Renal cortical epithelial cell (primary cell): ENCODE measurements at places on chromosomes 3 and 15. TPM values are rescaled to one million over a fixed set of nuclear protein-coding genes. Genes with fewer than 3 reads are reported as not detected.
A peak's percentile ranks its signal among the peaks of the same experiment; 100 is the strongest.

GRCh38 chr15:38134252-38134651 lies 118.4 kb upstream of the SPRED1 start:
- no peak for DNase-seq

DNA sequence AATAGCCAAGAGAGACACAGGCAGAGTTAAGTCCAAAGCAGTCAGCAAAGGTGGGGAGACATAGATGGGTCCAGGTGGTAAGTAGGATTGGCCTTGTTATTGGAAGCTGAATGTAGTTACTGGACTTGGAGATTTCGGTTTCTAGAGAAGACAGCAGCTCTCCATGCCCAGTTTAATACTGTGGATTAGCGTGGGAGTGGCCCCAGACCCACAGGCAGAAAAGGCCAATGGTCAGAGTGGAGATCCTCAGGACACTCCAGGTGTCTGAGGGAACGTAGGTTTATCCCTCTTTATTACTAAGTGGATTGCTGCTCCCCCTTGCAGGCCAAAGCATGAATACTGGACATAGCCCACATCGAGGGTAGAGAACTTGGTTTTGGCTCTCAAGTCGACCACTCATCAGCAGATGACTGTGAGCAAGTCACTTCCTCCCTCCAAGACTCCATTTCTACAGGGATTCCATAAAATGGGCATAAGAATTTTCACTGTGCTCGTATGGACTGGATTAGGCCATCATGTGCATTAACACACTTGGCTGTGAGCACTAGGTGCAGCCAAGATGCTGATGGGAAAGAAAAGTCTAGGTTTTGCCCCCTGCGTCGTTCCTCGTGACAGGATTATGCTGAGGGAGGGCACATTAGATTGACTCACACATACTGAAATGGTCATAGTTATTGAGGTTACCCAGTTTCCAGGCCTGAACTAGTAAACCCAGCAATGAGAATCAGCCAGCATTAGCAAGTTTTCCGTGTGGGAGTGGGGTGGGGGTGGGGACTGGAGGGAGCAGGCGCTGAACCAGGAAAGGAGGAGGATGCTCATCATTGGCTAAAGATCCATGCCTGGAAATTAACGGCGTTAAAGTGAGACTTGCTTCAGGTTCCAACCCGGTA lies 225.2 kb upstream of the TPRG1 start:
- DNase-seq: peak; percentile 41

Gene NDN
- 26.4 and 37.2 TPM in 2 replicates for total RNA-seq

DNA sequence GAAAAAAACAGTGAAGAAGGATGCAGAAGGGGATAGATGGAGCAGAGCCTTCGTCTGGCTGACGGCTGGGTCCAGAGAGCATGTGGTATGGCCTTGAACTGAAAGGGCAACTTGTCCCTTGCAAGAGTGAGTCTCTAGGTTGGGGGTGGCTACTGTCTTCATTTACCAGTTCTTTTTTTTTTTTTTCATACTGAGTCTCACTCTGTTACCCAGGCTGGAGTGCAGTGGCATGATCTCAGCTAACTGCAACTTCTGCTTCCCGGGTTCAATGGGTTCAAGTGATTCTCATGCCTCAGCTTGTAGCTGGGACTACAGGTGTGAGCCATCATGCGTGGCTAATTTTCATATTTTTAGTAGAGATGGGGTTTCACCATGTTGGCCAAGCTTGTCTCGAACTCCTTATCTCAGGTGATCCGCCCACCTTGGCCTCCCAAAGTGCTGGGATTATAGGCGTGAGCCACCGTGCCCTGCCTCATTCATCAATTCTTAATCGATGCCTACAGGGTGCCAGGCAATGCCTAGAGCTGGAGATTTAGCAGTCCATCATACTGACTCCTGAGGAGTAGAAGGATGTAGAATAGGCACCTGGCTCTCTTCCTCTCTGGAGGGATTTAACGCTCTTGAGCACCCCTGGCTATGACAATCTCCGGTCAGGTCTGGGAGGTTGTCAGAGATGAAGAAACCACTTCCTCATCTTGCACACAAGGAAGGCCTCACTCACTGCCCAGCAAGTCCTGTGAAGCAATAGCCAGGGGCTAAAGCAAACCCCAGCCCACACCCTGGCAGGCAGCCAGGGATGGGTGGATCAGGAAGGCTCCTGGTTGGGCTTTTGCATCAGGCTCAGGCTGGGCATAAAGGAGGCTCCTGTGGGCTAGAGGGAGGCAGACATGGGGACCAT lies at the start of gene CAMP:
TSS of gene CAMP (plus strand) at position 880 of the 898 bp plus-strand sequence. CDS start at position 897, 17 bp downstream.
- peak; percentile 94 for DNase-seq

DNA sequence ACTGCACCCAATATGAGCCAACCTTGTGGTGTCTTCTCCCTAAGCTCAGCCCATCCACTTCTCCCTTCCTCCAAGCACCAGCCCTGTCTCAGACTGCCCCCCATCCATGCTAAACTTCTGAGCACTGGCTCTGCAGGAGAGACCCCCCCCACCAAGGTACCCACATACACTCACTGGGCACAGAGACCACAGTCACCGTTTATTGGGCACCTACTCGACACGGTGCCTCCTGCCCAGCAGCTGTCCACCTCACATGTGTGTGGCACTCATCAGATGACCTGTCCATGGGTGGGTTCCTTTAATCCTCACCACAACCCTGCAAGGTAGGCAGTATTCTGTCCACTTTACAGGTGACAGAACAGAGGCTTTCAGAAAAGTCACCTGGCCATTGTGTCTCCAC lies 22.3 kb upstream of the SFMBT1 start:
- no peak for DNase-seq

- DNase-seq: peak; percentile 98
Measured at GRCh38 chr3:157160658-157161424, 894 bp upstream of the CCNL1 start.

Gene CPEB1
- total RNA-seq: 0.20 and 0.35 TPM in 2 replicates

- DNase-seq: no peak
Measured at GRCh38 chr3:146818301-146818700, 213.2 kb upstream of the PLSCR5 start.

- no peak for DNase-seq
Measured at GRCh38 chr3:54963641-54964040, 35.8 kb upstream of the LRTM1 start.

Gene SLC22A13
- total RNA-seq: 0.25 TPM in 1 of 2 replicates, not detected in the other

Gene PIAS1
- total RNA-seq: 5.4 and 16.6 TPM in 2 replicates

Gene THAP10
- total RNA-seq: 1.0 and 2.4 TPM in 2 replicates

GRCh38 chr3:100637197-100637631 lies 27.8 kb downstream of the ADGRG7 start:
- no peak for DNase-seq

DNA sequence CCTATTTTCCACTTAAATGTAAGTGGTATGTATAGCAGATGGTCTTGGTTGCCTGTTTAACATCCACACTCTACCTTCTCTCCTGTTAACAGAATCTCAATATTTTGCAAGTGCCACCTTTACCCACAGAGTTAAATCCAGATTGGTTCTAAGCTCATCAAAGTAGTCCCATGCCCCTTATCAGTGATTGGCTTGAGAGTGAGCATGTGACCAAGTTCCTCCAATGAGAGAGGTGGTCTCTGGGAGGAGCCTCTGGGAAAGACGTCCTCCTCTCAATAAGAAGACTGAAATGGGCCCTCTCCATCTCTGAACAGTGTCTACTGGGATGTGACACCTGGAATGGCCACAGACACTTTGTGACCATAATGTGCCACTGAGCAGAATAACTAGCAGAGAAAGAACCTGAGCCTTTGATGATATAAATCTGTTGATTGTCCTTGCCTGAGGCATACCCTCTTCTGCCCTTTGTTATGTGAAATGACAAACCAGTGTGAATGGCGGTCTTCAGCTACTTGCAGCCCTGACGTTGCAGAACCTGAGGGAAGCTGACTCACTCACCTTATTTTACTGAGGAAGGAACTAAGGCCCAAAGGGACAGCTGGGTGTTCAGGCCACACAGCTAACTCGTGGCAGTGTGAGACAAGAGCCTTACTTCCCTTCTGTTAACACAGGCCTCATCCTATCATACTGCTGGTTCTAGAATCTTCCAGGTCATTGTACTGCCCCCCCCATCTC lies 42.4 kb upstream of the LARS2 start:
- no peak for DNase-seq

Gene WDR93
- total RNA-seq: 0.69 and 1.2 TPM in 2 replicates

- no peak for DNase-seq
Measured at GRCh38 chr15:72785432-72785831, 1.9 kb upstream of the ADPGK start.

DNA sequence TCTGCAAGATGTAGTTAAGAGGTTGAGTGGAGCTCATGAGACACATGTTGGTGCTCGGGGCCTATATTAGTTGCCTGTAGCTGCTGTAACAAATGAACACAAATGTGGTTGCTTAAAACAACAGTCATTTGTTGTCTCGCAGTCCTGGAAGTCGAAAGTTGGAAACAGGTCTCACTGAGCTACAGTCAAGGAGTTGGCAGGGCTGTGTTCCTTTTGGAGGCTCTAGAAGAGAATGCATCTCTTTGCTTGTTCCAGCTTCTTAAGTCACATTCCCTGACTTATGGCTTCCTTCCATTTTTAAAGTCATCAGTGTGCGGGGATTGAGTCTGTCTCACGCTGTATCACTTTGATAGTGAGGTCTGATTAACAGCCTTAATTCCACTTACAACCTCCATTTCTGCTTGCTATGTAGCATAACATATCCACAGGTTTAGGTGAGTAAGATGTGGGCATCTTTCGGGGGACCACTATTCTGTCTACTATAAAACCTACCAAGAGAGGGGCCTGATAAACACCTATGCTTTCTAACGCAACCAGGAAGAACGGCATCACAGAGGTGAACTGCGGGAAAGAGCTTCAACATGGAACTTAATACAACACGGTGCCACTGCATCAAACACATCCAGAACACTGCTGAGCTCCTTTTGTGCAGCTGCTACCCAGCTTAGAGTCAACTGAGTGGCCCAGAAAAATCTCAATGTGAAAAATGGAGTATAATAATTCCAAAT lies 119.4 kb downstream of the ATP10A start:
- no peak for DNase-seq

Gene IL5RA
- total RNA-seq: not detected in 2 replicates

Gene TMEM207
- total RNA-seq: not detected in 2 replicates

- DNase-seq: peak; percentile 75
Measured at GRCh38 chr3:114879059-114880031, 267.7 kb downstream of the ZBTB20 start.

- DNase-seq: no peak
Measured at GRCh38 chr15:88769161-88769971, 33.9 kb upstream of the ACAN start.

Gene RFC4
- total RNA-seq: 22.0 and 35.3 TPM in 2 replicates

DNA sequence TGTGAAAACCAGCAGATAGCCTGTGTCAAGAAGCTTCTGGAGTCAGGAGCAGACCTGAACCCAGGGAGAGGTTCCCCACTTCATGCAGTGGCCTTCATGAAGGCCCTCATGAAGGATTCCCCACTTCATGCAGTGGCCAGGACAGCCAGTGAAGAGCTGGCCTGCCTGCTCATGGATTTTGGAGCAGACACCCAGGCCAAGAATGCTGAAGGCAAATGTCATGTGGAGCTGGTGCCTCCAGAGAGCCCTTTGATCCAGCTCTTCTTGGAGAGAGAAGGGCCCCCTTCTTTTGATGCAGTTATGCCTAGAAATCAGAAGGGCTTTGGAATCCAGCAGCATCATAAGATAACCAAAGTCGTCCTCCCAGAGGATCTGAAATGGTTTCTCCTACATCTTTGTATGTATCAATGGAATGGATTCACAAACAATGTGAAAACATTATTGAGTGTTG lies 103.9 kb upstream of the CHD2 start:
- DNase-seq: no peak

DNA sequence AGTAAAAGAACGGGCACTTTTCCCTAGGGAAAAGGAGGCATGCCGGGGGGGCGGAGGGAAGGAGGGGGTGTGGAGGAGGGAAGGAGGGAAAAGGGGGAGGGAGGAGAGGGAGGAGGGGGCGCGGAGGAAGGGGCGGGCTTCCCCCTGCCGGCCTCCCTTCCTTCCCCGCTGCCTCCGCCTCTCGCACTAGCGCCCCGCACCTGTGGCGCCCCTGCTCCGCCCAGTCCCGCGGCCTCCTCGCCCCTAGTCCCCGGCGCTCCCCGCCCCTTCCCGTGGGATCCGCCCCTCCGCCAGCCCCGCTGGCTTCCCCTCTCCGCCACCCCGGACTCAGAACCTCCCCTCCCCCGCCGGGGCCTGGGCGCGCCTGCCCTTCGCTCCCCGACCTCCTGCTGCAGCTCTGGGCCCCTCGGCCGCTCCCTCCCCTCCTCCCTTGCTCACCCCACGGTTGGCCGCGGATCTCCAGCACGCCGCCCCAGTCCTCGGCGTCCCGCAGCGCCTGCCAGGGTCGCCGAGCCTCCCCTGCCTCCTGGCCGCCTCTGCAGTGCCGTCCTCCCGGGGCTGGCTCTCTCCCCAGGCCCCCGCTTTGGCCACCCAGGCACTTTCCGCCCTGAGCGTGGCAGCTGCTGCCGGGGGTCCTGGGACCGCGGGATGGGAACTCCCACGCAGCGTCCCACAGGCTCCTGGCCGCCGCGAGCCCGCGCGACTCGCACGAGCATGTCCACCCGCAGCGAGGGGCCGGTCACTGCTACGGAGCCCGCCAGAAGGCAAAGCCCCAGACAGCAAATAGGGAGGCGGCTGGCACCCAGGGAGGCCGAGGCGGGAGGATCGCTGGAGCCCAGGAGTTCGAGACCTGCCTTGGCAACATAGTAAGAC lies 147.4 kb downstream of the TJP1 start:
- DNase-seq: peak; percentile 30

Gene RBM15B
- 23.6 and 37.4 TPM in 2 replicates for total RNA-seq

- no peak for DNase-seq
Measured at GRCh38 chr3:24154781-24155180, 209.7 kb downstream of the NR1D2 start.

DNA sequence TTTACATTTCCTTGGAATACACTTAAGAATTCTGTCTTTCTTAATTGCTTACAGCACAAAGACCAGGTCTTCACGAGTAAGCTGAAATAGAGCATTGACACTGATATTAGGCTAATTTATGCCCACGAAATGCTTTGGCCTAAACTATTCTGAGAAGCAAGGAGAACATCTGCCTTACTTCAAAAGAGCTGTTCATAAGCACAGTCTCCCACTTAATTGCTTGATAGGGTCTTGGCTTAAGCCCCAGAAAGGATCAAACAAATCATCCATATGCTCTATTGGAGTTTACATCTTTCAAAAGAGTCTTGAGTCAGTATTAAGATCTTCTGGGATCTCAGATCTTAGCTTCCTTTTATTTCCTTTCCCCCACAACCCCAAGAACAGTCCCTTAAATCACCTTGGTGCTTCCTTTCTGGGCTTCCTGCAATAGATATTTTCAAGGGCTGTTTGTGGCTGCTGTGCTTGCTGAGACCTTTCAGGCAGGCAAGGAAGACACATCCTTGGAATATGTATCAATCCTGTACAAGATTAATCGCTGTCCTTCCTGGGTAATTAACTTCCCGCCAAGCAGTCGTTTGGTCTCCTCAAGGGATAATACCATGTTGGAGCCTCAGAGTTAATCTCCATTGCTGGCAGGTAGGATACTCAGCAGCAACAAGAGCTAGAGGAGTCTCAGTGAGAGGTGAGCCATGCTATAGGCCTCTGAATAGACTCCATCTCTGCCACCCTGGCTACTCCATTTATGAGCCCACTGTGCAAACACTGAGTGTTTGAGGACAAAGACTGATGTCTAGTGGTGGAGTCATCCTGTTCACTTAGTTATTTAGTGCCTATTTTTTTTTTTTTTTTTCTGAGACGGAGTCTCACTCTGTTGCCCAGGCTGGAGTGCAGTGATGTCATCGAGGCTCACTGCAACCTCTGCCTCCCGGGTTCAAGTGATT lies 37.1 kb downstream of the TMEM158 start:
- no peak for DNase-seq

Gene GRK7
- 0.05 TPM in 1 of 2 replicates, not detected in the other for total RNA-seq

- no peak for DNase-seq
Measured at GRCh38 chr3:195774917-195775316, 36.8 kb downstream of the MUC4 start.

Gene VILL
- 4.0 and 4.5 TPM in 2 replicates for total RNA-seq

Gene PPP1R14D
- total RNA-seq: not detected in 2 replicates

GRCh38 chr15:78399091-78399490 lies 38.9 kb upstream of the IREB2 start:
- DNase-seq: no peak

Gene ALPK3
- 16.0 and 79.8 TPM in 2 replicates for total RNA-seq

Gene UPK1B
- 1.9 and 33.7 TPM in 2 replicates for total RNA-seq
